ENCODE measurements at places on chromosomes 7 and 10. TPM values are rescaled to one million over a fixed set of nuclear protein-coding genes. Genes with fewer than 3 reads are reported as not detected.

The SH2D4B gene
- not detected for total RNA-seq

The MRC1 gene
- 0.05 TPM for total RNA-seq

The GRID1 gene
- 0.09 TPM for total RNA-seq

The RHOBTB1 gene
- total RNA-seq: 17.7 TPM

The CC2D2B gene
- 0.30 TPM for total RNA-seq

The OR6B1 gene
- total RNA-seq: not detected

The SPDYE6 gene
- total RNA-seq: not detected

The AMZ1 gene
- total RNA-seq: 0.30 TPM

All from smooth muscle cell of the umbilical artery (primary cell).